Thoracic aorta endothelial cell (primary cell): ENCODE measurements at places on chromosomes 12 and 14. TPM values are rescaled to one million over a fixed set of nuclear protein-coding genes. Genes with fewer than 3 reads are reported as not detected.

The KLRG1 gene
- total RNA-seq = 12.6 and 17.2 TPM in 2 replicates

The PRR4 gene
- total RNA-seq = 1.9 and 2.3 TPM in 2 replicates

The AMN1 gene
- 16.6 and 17.7 TPM in 2 replicates for total RNA-seq

The GPR162 gene
- total RNA-seq = 5.7 and 9.4 TPM in 2 replicates

The SSTR1 gene
- 1.2 and 2.9 TPM in 2 replicates for total RNA-seq

The CFAP73 gene
- total RNA-seq = not detected in 2 replicates

The OTX2 gene
- total RNA-seq = not detected in 2 replicates

The TMEM63C gene
- total RNA-seq = not detected in 2 replicates

The CMA1 gene
- total RNA-seq = not detected in 2 replicates

The CCDC177 gene
- not detected in 2 replicates for total RNA-seq

The MCRS1 gene
- total RNA-seq = 66.4 and 70.8 TPM in 2 replicates

The JDP2 gene
- 3.3 and 6.1 TPM in 2 replicates for total RNA-seq

The CCDC197 gene
- not detected in 2 replicates for total RNA-seq

The PMCH gene
- total RNA-seq = 0.36 and 1.9 TPM in 2 replicates

The WNT5B gene
- 0.07 and 0.53 TPM in 2 replicates for total RNA-seq

The BICD1 gene
- 21.1 and 24.8 TPM in 2 replicates for total RNA-seq

The MEG3 gene
- total RNA-seq = 12.7 and 29.7 TPM in 2 replicates

The MGAT4C gene
- total RNA-seq = under 0.01 TPM in 1 of 2 replicates, not detected in the other

The TMEM229B gene
- total RNA-seq = under 0.01 and 0.07 TPM in 2 replicates

The LRRIQ1 gene
- total RNA-seq = 0.27 and 0.72 TPM in 2 replicates

The GTF2A1 gene
- total RNA-seq = 38.2 and 38.6 TPM in 2 replicates
